ENCODE measurements at places on chromosomes 3 and 15.

DNA sequence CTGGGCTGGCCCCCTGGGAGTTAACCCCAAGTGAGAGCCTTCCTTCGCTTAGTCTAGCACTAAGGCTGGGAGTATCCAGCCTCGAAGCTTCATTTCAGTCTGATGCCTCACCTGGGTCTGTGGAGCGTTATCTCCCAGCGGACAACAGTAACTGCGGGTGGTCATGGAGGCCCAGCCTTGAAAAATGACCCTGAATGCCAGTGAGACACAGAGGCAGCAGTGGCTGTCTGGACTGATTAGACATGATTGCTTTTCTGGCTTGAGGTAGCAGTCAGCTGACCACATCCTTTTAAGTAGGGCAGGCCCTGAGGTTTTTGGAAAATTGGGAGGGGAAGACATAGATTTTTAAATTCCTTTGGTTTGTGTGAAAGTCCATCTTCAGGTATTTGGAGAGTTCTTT lies 28.2 kb upstream of the TRIM59 start:
- DNase-seq: no peak

- DNase-seq: no peak
These were observed 42.0 kb downstream of the AGTR1 start for GRCh38 chr3:148739720-148740119.

GRCh38 chr3:21447476-21448151 lies 303.4 kb downstream of the ZNF385D start:
- no peak for DNase-seq

- no peak for DNase-seq
These were observed 213.8 kb downstream of the THSD4 start for GRCh38 chr15:71329041-71329440.

DNA sequence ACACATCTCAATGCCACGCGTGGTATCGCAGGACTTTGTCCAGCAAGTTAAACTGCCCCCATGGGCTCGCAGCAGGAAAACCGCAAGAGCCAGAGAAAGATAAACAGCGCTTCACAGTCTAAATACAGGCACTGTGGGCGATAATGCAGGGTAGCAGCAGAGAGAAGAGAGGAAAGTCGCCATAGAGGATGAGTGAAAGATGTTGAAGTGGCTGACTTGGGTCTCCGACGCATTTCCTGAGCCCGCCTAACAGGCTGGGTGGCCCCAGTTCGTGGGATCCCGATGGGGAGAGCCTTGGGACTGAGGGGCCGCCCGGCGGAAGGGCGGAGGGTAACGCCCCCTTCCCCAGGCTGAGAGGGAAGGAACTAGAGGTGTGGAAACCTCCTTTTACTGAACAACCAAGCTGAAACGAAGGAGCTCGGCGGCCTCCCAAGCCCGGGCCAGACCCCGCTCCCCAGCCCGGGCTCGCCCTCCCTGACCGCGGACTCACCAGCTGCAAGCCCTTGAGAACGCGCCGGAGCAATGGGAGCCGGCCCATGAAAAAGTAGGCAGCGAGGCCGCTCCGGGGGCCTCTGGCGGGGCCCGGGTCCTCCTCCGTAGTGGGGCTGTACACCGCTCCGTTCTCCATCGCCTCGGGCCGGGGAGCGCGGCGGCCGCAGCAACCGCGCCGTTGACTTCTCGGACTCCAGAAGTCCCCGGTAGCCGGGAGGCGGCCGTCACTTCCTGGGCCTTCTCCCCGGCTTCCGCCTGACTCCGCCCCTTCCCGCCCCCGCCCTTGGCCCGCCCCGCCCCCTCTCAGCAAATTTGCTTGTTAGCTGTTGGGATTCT lies at the start of gene CMTM6:
CMTM6 (minus strand) TSS at position 735 of the 828 bp plus-strand sequence; CDS start at position 628, 107 bp downstream.
- peak; percentile 61 for DNase-seq

- no peak for DNase-seq
These were observed 17.9 kb downstream of the FRMD5 start for GRCh38 chr15:44177139-44177538.

DNA sequence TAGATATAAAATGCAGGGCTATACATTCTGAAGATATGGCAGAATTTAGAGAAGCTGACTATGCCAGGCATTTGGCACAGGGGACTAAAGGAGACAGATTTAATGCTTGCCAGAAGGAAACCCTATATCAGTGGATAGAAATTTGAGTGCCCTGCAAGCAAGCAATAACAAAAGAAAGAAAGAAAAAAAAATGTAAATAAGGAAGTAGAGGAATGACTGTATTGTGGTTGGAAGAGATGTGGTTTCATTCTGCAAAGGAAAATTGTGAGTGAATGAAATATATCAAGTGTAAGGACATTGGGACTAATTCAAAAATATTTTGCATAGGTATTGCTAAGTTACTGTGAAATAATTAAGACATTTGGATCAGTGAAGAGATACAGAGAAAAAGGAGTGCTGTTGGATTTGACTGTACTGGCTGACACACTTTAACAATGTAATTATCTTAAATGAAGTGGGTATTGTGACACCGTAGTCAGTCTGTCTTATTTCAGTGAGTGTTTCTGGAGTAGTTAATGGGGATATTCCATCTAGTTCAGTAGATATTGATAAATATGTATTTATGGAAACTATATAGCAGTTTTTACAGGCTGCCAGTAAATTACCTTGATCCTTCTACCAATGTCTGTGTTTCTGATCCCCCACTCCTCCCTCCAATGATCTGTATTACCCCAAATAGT lies 418.2 kb downstream of the CNTN4 start:
- DNase-seq: no peak

GRCh38 chr3:12918231-12918630 lies 76.9 kb upstream of the RPL32 start:
- no peak for DNase-seq

DNA sequence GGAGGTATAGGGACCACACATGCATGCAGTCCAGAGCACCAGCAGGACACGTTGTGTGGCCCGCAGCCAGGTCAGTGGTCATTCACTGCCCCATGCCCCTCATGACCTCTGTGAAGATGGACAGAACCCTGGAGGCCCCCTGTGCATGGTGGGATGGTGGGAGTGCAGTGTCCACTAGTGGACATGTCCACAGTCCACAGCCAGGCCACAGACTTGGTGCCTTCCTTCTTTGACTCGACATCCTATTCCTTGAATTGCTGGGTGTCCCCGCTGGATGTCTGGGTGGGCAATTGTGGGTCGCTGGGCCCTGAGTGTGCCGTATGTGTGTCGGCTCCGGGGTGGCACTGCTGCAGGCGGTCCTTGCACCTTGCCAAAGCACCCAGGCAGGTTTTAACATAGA lies 35.7 kb downstream of the KLF15 start:
- DNase-seq: no peak

DNA sequence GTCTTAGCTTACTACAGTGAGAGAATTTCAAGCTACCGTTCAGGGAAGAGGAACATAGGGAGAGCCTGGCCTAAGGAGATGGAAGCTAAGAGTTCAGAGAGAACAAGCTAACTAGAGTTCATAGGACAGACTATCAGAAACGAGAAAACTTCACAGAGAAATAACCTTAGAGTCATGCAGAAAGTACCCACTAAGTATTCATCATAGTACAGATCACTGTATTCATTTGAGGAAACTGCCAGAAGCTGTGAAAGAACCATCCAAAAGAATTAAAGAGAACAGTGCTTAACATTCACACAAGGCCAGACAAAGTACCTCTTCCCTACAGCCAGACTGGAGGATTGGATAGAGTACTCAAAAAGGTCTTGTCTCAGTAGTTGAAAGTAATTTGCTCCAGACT lies 15.2 kb upstream of the GBE1 start:
- no peak for DNase-seq

- no peak for DNase-seq
These were observed 25.7 kb upstream of the GSK3B start for GRCh38 chr3:120119846-120120510.

- DNase-seq: no peak
These were observed 248.9 kb upstream of the TBL1XR1 start for GRCh38 chr3:177446165-177446601.

GRCh38 chr15:78037779-78038305 lies 39.7 kb downstream of the TBC1D2B start:
- DNase-seq: no peak

DNA sequence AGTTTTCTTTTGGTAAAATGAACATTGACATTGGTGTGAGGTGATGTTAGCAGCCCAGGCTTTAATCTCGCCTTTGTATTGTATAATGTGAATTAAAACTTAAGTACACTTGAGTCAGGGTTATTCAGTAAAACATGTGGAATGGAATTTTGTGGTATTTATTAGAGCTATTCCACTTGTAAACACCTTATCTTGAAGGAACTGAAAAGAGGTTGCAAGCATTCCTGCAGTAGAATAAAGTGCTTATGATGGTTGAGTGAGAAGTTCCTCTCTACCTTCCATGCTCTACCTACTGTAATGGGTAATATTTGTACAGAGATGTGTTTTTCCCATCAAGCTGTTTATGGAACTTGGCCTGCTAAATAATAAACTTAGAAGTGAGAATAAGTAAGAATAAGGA lies 36.1 kb downstream of the HMG20A start:
- DNase-seq: no peak

GRCh38 chr3:184531626-184532280 lies 29.8 kb upstream of the EPHB3 start:
- DNase-seq: no peak

- DNase-seq: no peak
These were observed 12.4 kb downstream of the POPDC2 start for GRCh38 chr3:119647843-119648575.

GRCh38 chr15:22973987-22974386 lies 6.2 kb downstream of the CYFIP1 start:
- no peak for DNase-seq

DNA sequence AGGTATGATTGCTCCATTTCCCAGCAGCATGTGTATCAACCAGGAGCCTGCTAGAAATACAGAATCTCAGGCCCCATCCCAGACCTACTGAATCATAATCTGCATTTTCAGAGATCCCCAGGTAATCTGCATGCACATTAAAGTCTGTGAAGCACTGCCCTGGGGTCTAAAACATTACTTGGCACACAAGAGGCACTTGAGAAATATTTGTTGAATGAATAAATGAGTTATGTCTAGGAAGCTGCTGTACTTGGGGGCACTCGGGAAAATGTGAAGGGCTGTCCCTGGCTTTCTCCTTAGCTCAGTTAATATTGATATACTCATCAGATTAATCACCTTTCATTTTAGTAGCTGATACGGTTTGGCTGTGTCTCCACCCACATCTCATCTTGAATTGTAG lies 184.4 kb downstream of the RORA start:
- DNase-seq: no peak

DNA sequence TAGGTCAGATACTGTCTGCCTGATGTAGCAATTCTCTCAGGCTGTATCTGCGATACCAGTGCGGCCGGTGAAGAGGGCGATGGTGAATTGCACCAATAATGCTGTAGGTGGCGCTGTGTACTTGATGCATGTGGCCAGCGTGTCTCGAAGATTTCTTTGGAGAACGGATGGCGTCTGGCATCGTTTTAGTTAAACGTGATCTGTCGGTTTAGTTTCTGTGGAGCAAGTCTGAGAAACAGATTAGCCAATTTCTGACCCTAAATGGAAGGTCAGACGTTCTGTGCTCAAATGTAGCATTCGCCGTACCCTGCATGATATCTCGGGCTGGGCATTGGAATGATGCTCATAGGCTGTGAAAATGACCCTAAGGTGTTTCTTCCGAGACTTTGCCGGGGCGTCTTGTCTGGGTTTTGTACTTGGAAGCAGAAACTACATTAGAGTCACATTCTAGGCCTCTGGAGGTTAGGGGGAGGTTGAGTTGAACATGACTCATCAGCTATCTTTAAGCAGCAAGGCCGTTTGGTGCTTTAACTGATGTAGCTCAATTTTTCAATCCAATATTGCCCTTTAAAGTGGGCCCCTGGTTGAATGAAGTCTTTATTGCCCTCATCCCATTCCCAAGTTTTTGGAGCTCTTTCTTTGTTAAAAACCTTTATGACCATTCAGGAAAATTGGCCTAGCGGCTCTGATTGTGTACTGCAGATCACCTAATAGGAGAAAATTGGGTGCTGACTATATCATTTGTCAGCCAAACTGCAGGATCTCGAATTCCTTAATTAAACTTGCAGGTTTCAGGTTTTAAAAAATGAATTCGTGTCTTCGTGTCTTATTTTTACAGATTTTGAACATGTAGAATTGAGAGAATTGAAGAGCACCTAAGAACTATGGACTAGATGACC lies 80.0 kb downstream of the SQOR start:
- no peak for DNase-seq

GRCh38 chr15:73389539-73389938 lies 20.8 kb upstream of the HCN4 start:
- no peak for DNase-seq

GRCh38 chr3:8841472-8841871 lies 72.1 kb upstream of the OXTR start:
- no peak for DNase-seq

- DNase-seq: no peak
These were observed 126.3 kb downstream of the FOXB1 start for GRCh38 chr15:60130398-60130797.

- no peak for DNase-seq
These were observed 8.1 kb upstream of the ARNT2 start for GRCh38 chr15:80396096-80396495.

DNA sequence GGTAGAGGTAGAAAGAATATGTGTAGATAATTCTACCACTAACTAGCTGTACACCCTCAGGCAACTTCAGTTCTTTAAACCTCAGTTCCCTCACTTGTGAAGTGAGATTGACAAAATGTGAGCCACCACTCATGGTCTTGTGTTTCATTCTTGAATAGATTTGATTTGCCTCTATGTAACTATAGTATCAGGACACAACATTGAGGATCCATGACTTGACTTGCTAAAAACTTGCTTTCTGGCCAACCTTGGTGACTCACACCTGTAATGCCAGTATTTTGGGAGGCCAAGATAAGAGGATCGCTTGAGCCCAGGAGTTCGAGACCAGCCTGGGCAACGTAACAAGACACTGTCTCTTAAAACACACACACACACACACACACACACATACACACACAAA lies 115.8 kb upstream of the FLNB start:
- DNase-seq: no peak

DNA sequence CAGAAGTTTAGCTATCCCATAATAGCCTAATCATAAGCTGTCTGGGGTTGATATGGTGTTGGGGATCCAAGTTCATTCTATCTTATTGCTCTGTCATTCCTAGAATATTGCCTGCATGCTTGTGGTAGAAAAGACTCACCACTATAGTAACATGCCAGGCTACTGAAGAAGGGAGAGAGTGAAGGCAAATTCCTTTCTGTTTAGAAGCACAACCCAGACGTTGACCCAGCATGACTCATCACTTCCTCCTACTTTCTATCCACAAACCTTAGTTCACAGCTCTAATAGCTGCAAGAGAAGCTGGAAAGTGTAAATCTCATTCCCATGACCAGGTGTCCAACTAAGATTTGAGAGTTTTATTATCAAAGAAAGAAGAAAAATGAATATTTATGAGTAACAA lies 57.8 kb upstream of the NMD3 start:
- DNase-seq: no peak

GRCh38 chr15:101562428-101563059 lies 73.0 kb upstream of the PCSK6 start:
- no peak for DNase-seq

GRCh38 chr15:49079340-49080039 lies 33.2 kb upstream of the SECISBP2L start:
- DNase-seq: no peak

- DNase-seq: no peak
These were observed 61.5 kb downstream of the ASB7 start for GRCh38 chr15:100663915-100664281.

All from stimulated activated CD8-positive, alpha-beta memory T cell treated with anti-CD3 and anti-CD28 coated beads, Interleukin-2, amount 100 ng/mL, for 48 hours (primary cell).